HFF-Myc (cell line): ENCODE measurements at places on chromosomes 13 and 19.

DNA sequence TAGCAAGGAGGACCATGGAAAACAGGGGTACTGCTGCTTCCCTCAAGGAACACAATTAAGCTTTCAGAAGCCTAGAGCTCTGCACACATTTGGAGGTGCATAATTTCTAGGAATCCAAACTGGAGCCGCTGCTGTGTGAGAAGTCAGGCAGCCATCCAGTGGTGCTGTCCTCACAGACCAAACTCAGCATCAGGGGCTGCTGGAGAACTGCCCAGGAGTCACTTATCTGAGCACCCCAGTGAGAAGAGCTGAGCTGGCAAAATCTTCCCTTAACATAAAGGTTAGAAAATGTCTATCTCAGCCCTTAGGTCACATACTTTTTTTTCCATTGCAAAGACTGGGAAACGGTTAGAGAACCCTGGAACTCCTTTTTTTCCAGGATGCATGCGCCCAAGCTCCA is 72.8 kb downstream of the ATP7B start:
- DNase-seq: no peak

- DNase-seq: no peak
Observed at GRCh38 chr19:3409346-3410064, 43.1 kb downstream of the NFIC start.

DNA sequence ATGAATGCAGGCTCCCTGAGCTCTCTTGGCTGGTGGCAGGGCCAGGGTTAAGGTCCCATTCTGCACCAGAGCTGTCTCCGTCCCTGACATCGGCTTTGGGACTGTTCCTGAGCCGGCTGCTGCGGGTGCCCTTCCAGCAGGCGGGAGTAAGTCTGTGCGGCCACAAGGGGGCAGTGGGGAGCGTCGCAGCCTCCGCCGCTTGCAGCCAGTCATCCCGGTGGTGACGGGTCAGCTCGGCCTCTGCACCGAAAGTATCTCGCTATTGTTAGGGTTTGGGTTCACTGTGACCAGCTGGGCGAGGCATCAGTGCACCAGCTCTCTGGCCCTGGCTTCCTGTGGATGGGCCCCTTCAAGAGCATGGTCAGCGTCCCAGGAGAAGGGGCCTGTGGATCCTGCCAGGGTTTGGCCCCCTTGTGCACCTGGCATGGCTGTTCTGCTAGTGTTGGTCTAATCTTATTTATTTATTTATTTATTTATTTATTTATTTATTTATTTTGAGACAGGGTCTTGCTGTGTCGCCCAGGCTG is 15.1 kb downstream of the NDUFB7 start:
- no peak for DNase-seq

- no peak for DNase-seq
Observed at GRCh38 chr19:11479898-11480714, 740 bp downstream of the ELAVL3 start.

GRCh38 chr19:45615795-45616703 is 14.0 kb upstream of the GPR4 start:
- peak; percentile 88 for DNase-seq

DNA sequence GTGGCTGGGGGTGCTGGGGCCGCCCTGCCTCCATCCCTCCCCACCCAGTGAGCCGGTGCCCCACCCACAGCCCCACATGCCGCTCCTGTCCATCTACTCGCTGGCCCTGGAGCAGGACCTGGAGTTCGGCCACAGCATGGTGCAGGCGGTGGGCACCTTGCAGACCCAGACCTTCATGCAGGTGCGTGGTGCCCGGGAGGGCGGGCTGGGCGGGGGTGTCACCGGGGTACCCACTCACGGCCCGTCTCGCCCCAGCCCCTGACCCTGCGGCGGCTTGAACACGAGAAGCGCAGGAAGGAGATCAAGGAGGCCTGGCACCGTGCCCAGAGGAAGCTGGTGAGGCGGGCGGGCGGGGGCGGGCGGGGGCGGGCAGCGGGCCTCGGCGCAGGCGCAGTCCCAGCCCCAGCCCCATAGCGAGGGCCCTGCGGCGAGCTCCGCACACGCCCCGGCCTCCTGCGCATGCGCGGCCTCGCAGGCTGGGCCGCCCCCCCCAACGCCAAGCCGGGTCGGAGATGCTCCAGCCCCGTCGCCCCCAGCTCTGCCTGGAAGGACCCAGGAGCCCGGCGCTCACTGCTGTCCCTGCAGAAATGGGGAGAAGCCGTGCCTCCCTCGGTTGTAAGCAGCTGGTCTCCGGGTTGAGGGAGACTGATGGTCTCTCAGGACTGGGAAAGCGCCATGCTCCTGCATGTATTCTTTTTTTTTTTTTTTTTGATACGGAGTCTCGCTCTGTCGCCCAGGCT is 7.7 kb downstream of the ARHGAP45 start:
- no peak for DNase-seq

DNA sequence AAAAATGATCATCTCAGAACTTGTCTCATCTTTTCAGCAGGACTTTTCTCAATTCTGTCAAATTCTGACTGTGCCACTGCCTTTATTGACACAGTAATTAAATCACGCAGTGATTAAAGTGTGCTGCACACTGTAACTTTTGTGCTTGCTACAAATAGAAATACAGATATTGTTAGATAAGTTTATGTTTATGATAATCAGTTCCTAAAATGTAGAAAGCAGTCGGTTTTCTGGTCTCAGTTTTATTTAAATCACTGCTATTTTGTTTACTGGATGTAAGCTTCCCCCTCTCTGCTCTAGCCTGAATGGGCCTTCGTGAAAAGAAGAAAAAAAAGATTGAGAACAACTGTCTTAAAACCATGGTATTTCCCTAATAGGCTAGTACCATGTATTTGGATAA is 258.8 kb upstream of the STARD13 start:
- DNase-seq: no peak

DNA sequence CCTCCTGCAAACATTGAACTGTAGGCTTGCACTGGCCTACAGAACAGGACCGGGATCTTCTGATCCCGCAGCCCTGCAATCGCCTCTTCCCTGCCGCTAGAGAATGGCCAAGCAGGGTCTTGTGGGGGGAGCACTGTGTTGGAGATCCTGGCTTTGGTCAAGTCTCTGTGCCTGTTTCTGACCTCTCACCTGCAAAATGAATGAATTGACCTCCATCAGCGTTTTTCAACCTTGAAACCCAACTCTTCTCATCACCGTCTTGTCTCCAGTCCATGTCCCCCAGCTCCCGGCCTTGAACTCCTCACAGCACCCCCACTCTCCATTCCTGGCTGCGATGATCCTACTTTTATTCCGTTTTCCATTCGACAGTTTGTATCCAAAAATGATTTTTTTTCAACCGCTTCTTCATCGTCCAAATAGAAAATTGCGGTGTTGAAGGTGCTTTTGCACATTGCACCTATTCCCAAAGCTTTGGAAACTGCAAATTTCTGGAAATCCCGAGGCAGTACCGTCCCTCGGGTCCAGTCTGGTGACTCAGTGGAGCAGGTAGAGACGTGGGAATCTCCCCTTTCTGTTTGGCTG is 2.0 kb downstream of the MYO9B start:
- no peak for DNase-seq

GRCh38 chr19:49968279-49968922 is 7.4 kb upstream of the SIGLEC11 start:
- no peak for DNase-seq

GRCh38 chr13:51331354-51331861 is 8.1 kb upstream of the SERPINE3 start:
- DNase-seq: no peak

GRCh38 chr13:74288361-74288911 is 154.2 kb upstream of the KLF12 start:
- no peak for DNase-seq

DNA sequence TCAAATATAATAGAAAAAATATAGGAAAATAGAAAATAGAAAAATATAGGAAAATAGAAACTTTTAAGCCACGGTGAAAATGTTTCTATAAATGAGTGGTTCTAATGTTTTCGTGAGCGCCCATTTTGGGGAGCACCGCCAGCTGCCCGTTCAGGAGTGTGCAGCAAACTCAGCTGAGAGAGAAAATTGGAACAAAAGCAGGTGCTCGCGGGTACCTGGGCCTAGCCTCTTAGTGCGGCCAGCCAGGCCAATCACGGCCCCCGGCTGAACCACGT is 204 bp upstream of the PDX1 start:
- no peak for DNase-seq

DNA sequence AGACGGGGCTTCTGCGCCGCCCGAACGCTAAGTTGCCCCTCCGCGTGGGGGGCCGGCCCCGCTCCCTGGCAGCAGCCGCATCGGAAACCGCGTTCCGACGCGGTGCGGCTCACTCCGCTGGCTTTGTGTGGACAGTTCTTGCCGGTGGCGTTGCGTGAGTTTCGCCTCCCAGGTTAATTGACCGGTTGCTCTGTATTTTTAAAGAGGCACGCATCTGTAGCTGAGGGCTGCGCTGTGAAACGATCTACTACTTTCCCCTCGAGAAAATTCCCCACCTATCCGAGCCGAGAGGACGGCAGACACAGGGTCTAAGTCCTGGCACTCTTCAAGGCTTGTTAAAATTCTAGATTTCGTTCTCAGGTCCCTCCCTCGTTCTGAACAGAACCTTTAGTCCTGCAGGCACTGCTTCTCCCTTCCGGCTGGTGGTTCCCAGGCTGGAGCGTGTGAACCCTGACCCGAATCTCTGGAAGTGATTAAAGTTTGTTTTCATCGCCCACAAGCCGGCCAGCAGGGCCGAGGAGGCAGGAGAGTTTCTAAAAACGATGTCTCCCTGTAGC is 933 bp downstream of the ARHGEF7 start:
- DNase-seq: peak; percentile 85

DNA sequence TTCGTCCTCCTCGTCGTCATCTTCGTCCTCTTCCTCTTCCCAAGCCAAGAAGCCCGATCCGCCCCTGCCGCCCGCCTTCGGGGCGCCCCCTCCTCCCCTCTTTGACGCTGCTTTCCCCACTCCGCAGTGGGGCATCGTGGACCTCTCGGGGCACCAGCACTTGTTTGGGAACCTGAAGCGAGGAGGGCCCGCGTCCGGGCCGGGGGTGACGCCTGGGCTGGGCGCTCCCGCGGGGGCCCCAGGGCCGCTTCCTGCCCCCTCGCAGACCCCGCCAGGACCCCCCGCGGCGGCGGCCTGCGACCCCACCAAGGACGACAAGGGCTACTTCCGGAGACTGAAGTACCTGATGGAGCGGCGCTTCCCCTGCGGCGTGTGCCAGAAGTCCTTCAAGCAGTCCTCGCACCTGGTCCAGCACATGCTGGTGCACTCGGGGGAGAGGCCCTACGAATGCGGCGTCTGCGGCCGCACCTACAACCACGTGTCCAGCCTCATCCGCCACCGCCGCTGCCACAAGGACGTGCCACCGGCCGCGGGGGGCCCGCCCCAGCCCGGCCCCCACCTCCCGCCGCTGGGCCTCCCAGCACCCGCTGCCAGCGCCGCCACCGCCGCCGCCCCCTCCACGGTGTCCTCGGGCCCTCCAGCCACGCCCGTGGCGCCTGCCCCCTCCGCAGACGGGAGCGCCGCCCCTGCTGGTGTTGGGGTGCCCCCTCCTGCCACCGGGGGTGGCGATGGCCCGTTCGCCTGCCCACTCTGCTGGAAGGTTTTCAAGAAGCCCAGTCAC is 8.7 kb downstream of the ZNF865 start:
- no peak for DNase-seq

GRCh38 chr13:49183672-49184325 is 36.3 kb upstream of the MLNR start:
- no peak for DNase-seq

DNA sequence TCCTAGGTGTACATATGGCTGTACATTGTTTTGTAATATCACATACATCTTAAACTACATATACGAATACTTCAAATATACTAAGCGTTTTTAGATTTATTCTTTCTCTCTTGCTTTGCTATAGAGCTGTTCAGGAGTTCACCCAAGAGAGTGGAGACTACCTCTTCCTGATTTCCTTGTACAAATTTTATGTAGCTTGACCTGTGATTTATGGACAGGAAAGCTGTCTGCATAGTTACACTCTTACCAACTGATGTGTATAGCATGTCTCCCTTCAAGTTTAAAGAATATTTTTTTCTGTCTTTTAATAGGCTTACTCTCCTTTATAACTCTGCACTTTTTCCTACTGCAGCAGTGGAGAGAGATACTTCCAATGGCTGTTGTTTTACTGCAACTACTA is 428.7 kb downstream of the NDFIP2 start:
- DNase-seq: no peak

GRCh38 chr19:55264531-55264930 is 5.7 kb upstream of the PPP6R1 start:
- no peak for DNase-seq
